ENCODE measurements at places on chromosomes 16 and 17. TPM values are rescaled to one million over a fixed set of nuclear protein-coding genes. Genes with fewer than 3 reads are reported as not detected.

Gene IGF2BP1
- total RNA-seq = not detected

- no peak for DNase-seq
Measured at GRCh38 chr17:46841561-46842379, 9.6 kb upstream of the WNT9B start.

GRCh38 chr17:72772331-72772821, 320.1 kb downstream of the SLC39A11 start:
- DNase-seq = no peak

DNA sequence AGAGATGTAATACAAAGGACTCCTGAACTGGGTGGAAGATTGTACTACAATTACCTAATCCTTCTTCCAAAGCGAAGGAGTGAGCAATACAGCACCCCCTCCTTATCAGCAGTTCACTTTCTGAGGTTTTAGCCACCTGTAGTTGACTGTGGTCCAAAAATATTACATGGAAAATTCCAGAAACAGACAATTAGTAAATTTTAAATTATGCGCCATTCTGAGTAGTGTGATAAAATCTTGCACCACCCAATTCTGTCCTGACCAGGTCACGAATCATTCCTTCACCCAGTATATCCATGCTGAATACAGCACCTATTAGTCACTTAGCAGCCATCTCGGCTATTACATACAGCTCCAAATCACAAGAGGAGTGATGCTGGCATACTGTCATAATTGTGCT, 23.2 kb downstream of the VPS53 start:
- no peak for DNase-seq

DNA sequence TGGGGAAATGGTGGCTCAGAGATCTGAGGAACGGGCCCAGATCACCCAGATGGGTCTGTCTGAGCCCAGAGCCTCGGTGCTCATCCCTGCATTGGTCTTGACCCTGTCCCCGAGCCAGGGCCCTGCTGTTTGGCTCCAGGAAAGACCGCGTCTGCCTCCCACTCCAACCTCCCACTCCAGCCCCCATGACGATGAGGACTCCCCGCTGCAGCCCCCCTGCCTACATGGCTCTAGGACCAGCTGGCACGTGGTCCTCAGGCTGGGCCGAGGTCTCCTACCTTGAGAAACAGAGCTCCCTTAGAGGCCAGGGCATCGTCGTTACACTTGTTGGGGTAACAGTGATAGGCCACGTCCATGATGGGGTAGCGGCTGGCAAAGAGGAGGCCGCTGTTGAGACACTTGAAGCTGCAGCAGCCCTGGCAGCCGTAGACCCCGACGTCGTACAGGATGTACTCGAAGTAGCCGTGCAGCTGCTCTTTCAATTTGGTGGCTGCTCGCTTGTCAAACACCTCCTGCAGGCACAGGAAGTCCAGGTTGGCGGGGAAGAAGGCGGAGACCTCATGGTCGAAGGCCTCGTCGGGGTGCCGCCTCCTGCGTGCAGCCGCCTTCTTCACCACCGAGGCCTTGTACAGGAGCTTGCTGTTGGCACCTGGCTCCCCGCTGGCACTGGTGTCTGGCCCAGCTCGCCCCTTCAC, 59.9 kb downstream of the PRMT7 start:
- no peak for DNase-seq

Gene DVL2
- total RNA-seq = 39.9 TPM

DNA sequence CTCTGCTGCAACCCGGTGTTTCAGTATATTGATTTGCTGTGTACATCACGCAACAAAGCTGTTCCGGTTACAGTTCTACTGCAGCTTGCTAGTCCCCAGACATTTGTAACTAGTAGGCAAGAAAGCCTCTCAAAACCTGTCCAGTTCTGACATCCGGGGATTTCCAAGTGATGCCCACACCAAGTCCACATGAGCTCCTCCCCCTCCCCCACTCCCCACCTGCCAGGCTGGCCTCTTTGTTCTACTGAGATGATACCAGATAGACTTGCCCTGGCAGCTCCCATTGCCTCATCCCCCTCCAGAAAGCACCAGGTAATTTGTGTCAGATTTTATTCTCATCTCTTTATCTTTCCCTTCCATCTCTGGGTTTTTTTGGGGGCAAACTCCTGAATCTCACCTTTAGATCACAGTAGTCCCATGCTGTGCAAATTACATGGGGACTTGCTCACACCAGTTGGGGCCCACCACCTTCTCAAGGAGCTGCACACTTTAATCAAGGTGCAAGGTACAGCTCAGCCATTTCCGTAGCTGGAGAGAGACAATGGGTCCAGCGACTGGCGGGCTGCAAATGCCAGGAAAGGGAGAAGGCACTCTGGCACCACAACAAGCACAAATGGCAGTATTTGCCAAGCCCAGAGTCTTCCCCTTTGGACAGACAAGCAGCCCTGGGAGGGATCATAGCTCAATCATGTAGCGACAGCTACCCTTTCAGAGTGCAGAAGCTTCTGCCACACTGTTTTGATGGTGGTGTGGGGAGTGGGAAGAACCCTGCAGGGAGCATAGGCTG, 183.1 kb downstream of the CYLD start:
- DNase-seq = no peak

DNA sequence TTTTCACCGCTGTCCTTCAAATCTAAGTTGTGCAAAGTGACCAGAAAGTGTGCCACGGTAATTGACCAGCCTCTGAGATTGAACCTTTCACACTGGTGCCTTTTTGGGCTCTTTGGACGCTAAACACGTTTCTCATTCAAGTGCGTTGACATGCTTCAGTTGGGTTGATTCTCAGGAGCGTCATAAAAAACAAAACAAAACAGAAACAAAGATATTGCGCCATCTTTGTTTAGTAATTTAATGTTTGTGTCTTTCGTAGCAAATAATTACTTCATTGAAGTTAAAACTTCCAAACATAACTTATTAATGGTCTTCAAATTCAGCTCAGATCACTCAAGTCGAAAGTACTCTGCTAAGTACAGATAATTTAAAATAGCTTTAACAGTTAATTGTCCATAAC, 80.2 kb downstream of the OR1D5 start:
- DNase-seq = no peak

Gene KRT39
- not detected for total RNA-seq

Gene YBX2
- total RNA-seq = 3.6 TPM

- no peak for DNase-seq
Measured at GRCh38 chr17:69857412-69857835, 217.6 kb upstream of the KCNJ16 start.

- no peak for DNase-seq
Measured at GRCh38 chr17:10070690-10071089, 127.7 kb downstream of the GAS7 start.

DNA sequence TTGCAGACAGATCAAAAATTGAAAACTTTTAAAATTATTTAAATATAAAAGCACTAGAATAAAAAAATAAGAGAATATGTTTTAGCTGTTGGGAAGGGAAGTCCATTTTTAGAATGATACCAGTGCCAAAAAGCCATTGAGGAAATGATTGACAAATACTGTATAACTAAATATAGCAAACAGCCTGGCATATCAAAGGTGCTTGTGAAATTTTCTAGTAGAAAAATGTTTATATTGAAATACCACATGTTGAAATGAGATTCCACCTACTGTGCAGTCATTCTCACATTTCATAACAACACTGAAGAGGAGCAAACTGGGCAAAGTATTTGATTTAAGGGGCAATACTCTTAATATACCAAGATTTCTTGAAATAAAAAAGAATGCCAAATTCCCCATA, 183.5 kb downstream of the PHKB start:
- DNase-seq = no peak

Gene ZNF768
- total RNA-seq = 49.8 TPM

DNA sequence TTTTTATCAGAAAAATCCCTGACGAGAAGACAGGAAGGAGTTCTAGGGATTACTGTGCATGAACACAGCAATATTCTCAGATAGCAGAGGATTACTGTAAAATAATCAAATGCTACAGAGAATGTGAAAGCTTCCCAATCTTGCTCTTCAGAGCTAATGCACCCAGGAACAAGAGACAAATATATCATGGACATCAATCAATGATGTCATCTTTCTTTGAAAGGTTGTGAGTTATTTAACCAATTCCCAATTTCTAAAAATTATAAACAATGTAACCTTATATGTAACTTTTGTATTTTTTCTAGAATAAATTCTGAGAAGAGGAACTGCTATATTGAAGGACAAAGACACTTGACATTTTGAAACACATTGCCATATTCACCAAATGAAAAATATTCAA, 46.5 kb downstream of the BRD7 start:
- no peak for DNase-seq

Gene BAIAP2
- total RNA-seq = 54.5 TPM

DNA sequence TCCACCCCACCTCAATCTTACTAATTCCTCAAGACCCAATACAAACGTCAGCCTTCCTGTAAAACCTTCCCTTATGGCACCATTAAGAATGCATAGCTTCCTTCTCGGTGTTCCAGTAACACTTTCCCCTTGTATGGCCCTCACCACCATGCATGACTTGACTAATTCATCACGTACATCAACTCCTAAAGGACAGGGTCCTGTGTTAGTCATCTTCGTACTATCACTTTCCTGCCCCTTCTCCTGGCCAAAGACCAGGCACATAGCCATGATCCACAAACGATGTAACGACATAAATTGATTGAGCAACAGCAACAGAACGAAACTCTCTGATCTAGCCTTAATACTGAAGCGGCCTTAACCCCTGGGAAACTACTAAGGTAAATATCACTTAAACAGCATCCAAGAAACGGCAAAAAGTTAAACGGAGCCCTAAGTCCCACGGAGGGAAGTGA, 612 bp downstream of the PSMD12 start:
- DNase-seq = no peak

Gene KCNH4
- 0.42 TPM for total RNA-seq

- DNase-seq = no peak
Measured at GRCh38 chr17:64403881-64404460, 13.3 kb upstream of the PECAM1 start.

GRCh38 chr17:29070781-29071180, 27.8 kb downstream of the PIPOX start:
- DNase-seq = no peak

DNA sequence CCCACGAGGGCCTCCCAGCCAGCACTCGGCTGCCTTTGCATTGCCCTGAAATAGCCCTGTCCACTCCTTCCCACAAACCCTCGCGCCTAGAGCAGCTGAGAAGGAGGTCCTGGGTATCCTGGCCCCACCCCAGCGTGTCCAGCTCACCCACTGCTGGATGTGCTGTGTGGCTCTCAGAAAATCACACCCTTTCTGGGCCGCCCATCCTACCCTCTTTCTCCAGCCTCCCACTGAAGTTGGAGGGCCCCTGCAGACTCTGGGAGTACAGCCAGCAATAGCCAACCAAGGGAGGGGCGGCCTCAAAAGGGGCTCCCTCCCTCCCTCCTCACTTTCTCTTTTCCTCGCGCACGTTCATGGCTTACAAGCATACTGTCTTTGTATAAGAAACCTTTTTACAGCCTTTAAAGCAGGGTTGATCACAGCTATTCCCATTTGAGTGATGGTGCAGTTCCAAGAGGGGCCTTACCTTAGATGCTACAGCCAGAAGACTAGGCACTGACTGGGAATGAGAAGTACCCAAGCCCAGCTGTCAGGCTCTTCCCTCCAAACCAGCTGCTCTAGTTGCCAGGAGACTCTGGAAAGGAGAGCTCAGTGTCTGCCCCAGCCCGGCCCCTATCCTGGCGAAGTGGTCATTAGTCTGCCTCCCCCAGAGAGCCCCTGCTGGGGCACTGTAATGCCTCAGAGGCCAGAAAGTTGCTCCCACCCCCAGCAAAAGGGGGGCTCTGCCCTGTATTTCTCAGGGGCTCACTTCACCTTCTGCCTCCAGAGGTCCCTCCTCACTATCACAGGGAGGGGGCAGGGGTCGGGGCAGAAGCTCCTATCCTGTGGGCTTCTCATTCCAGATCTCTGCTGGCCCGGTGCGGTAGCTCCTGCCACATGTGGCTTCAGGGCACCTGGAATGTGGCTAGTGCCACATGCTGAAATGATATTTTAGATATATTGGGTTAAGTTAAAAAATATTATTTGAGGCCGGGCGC, 38.1 kb downstream of the DCAKD start:
- no peak for DNase-seq

DNA sequence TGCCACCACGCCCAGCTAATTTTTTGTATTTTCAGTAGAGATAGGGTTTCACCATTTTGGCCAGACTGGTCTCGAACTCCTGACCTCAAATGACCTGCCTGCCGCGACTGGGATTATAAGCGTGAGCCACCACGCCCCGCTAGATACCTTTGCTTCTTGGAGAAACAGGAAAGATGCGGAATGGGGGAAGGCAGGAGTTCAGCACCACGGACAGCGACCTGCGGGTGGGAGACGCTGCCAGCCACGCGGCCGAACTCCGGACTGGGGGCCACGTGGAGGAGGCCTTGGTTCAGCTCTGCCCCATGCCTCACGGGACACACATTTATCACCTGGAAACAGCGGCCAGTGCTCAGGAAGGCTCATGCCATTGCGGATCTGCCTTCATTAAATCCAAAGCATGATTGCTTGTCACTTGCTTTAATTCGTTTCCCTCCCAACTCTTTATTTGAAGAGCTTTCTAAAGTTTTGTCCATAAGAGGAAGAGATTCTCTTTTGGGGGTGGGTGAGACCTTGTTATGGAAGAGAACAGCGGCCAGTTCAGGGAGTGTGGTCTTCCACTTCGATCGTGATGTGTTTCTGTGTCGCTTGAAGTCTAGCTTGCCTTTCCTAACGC, 219.9 kb downstream of the ENGASE start:
- no peak for DNase-seq

Gene NATD1
- 12.5 TPM for total RNA-seq

DNA sequence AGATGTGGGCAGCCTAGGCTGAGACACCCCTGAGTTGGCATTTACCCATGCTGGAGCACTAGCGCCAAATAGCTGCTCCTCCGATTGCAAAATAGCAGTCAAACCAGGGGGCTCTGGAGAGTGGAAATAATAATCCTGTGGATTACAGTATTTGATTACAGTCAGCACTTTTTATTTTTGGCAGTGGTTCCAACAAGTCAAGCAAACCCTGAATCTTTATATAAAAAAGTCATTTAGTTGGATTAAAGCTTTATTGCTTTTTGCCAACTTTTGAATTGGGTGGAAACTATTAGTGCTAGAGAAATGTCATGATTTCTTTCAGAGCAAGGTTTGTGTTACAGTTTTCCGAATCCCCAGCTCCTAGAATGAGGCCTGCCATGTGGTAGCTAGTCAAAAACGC, 99.3 kb upstream of the FAM20A start:
- no peak for DNase-seq

DNA sequence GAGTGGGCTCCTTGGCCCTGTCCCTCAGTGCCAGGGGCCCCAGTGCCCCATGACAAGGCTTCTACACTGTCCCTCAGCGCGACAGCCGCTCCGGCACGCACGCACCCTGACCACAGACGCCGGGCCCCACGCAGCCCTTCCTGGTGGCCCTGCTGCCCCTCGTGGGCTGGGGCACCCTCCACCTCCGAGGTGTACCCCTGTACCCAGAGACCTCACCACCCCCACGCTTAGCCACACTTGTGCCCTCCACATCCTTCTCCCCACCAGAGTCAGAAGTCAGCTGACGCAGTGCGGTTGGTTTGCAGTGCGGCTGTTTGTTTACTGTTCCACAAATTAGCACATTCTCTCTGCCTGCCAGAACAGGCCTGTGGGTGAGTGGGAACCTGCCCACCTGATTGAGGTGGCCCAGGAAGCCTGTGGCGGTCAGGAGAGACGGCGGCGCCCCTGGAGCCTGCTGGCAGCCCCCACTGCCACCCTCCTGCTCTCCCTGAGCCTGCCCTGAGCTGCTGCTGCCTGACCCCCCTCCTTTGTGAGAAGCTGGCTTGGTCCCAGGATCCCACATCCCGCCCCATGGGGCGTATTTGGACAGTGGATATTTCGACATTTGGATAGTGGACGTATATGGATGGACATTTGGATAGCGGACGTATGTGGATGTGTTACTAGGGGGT, 38.0 kb upstream of the CDH15 start:
- no peak for DNase-seq

Gene KRT25
- not detected for total RNA-seq

Gene SYNGR3
- total RNA-seq = 2.8 TPM

Gene C1QBP
- total RNA-seq = 92.9 TPM

GRCh38 chr17:11366272-11366850, 125.3 kb downstream of the SHISA6 start:
- peak; percentile 21 for DNase-seq

All from esophagus muscularis mucosa (tissue), 4 donors.